ENCODE measurements at places on chromosomes 13 and 19.

GRCh38 chr19:1513499-1514294 is 878 bp upstream of the ADAMTSL5 start:
- peak; percentile 4 for DNase-seq

DNA sequence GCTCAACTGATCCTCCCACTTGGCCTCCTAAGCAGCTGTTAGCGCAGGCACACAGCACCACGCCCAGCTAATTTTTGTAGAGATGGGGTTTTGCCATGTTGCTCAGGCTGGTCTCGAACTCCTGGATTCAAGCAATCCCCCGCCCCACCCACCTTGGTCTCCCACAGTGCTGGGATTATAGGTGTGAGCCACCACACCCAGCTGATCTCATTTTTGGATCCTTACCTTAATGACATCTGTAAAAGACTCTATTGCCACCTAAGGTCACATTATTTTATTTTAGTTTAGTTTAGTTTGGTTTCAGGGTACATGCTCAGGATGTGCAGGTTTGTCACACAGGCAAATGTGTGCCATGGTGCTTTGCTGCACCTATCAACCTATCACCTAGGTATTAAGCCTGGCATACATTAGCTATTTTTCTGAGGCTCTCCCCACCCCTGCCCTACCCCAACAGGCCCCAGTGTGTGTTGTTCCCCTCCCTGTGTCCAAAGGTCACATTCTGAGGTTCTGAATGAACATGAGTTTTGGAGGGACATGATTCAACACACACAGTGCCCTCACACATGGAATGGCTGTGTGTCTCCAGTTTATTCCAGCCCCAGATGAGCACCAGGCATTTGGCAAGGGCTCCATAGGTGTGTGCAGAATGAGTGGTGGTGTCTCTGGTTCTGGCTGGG is 1.3 kb downstream of the OR10H5 start:
- DNase-seq: no peak

DNA sequence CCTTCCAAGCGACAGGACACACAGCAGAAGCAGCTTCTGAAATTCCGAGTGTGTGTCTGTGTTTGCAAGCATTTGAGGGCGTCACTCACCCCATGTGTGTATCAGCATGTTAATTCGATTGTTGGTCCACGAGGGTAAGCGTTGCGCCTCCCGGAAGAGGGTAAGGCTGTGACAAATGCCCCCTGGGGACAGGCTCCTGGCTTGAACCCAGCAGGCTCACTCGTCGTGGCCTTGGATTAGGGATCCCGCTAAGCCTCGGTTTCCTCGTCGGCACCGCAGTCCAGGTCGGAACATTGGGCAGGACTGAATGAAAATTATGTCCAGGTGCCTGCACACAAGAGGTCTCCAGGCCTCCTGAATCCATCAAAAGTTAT is 606 bp upstream of the STXBP2 start:
- no peak for DNase-seq

- no peak for DNase-seq
These were observed 96.2 kb downstream of the ZIC5 start for GRCh38 chr13:99875391-99875790.

DNA sequence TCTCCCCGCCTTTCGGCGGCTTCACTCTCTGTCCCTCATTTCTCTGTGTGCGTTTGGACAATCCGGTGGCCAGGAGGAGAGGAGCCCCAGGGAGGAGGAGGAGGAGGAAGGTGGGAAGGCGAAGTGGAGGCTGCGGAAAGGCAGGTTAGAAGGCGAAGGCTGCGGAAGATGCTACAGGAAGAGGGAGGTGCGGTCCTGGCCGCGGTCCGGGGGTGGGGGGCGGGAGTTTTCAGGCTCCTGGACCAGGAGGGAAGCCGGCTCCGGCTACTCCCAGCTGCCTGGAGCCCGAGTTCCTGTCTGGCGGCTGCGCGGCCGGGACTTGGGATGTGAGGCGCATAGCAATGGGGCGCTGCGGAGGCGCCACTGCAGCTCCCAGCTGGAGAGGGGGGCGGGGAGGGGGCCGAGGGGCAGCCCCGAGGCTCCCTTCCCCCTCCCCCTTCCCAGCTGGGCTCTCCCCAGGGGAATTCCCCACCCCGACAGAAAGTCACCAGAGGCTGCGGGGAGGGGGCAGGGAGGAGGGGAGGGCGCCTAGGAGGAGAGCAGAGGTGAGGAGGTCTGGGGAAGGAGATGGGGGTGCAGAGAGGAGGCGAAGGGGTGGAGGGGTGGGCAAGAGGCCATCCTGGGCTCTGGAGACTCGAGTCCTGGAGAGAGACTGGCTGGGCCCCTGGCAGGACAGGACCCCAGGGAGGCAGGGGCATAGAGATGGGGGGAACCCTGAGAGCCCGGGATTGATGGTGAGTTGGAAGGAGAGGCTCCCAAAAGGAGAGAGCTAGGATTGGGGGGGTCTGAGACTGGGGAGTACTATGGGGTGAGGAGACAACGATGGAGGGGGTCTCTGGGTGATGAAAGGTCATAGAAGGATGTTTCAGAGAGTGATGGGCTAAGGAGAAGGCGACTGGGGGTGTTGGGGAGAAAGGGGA is 2.0 kb downstream of the LRRC4B start:
- no peak for DNase-seq

DNA sequence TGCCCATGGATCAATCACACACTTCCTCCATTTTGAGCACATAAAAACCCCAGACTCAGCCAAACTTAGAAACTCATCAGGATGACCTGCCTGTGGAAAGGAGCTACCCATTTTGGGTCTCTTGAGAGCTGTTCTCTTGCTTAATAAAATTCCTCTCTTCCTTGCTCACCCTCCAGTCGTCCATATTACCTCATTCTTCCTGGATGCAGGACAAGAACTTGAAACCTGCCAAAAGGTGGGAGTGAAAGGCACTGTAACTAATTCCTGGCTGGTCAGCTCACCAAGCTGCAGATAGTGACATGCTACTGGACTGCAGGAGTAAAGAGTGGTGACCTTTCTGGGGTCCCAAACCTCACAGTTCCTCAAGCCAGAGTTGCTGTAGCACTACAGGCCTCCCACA is 20.2 kb downstream of the LIG4 start:
- no peak for DNase-seq

- DNase-seq: no peak
These were observed 477 bp downstream of the CUL4A start for GRCh38 chr13:113209759-113210421.

All from non-pigmented ciliary epithelial cell (primary cell).